ENCODE measurements at places on chromosomes 5 and 9.

DNA sequence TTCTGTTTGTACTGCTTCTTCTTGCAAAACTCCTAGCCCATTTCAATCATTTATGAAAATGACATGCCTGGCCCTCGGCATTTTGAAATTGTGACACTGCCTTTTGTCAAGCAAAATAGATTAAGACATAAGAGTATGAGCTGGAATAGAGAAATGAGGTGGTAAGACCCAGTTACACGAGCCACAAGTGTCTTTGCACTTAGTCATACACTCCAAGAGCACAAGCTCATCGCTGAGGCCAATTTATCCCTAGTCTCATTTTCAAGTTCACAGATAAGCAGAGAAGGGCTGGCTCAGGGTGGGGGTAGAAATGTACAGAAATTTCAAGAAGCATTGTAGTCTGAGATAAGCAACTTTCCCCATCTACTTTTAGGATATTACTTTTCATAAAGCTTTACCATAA lies 40.6 kb upstream of the MAP1B start:
- no peak for DNase-seq

- peak; percentile 59 for DNase-seq
These were observed 29.4 kb downstream of the SYK start for GRCh38 chr9:90830977-90831376.

GRCh38 chr5:73229271-73229670 lies 56.3 kb downstream of the TMEM174 start:
- DNase-seq = no peak

GRCh38 chr5:119255571-119256356 lies 100.1 kb upstream of the TNFAIP8 start:
- DNase-seq = no peak

DNA sequence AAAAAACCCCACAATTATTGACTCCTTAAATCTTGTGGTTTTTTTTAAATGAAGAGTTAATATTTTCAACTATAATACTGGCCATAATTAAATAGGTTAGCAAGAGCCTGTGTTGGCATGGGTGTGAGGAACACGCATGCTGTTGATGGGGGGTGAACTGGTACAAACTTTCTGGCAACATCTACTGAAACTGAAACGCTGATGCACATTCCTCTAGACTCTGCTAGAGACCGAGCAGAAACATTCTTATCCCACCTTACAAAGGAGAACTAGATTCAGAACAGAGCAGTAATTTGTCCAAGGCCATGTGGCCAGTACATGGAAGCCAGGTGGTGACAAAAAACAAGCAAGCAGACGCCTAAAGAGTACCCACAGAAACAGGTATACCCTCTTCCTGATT lies 2.4 kb downstream of the BICD2 start:
- no peak for DNase-seq

DNA sequence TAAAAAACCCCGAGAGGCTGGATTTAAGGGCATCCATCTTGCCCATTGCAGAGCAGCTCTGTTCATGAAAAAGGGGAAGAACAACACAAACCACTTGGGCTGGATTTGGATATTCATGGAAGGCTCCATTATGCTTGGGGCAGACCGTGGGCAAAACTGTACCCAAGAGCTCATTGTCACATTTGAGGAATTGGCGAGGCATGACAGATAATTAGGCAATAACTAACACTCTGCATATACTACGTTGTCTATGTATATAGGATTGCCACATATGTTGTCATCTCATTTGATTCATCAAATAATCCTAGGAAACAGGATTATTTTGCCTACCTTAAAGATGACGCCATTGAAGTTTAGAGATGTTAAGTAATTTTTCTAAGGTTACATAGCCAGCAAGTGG lies 255.4 kb downstream of the SMARCA2 start:
- no peak for DNase-seq

- DNase-seq = peak; percentile 94
These were observed 16.6 kb downstream of the SH3PXD2B start for GRCh38 chr5:172437445-172438318.

GRCh38 chr9:37969130-37969529 lies 65.2 kb upstream of the SLC25A51 start:
- DNase-seq = no peak

DNA sequence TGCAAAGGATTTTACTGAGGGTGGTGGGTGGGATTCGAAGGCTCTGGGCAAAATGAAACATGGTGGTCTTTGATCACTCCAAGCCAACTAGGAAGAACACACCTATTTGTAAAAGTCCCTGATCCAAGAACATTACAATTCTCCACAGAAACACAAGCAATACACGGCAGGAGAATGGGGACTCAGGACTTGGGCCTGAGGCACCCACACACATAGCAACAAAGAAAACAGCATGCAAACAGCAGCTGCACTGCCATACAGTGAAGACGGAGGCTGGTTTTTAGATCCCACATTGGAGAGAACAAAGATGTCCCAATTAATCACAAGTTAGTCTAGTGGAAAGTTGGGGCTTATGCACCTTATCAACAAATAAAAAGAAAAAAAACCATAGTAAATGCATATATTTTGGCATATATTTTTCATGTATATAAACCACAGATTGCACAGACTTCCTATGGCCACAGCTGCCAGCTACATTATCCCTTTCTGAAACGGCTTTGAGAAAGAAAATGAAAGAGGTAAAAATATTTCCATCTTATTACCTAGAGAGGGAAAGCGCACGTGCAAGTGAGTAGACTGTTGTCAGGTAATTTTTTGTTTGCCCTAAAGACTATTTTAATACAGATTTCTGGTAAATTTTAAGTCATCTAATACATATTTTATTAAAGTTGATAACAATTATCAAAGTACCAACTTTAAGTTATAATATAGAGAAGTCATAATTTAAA lies 410.9 kb downstream of the BNC2 start:
- no peak for DNase-seq

- DNase-seq = peak; percentile 31
These were observed 23.8 kb downstream of the KLF4 start for GRCh38 chr9:107465467-107466451.

GRCh38 chr5:17406423-17406838 lies 91.6 kb upstream of the TAF11L2 start:
- DNase-seq = no peak

DNA sequence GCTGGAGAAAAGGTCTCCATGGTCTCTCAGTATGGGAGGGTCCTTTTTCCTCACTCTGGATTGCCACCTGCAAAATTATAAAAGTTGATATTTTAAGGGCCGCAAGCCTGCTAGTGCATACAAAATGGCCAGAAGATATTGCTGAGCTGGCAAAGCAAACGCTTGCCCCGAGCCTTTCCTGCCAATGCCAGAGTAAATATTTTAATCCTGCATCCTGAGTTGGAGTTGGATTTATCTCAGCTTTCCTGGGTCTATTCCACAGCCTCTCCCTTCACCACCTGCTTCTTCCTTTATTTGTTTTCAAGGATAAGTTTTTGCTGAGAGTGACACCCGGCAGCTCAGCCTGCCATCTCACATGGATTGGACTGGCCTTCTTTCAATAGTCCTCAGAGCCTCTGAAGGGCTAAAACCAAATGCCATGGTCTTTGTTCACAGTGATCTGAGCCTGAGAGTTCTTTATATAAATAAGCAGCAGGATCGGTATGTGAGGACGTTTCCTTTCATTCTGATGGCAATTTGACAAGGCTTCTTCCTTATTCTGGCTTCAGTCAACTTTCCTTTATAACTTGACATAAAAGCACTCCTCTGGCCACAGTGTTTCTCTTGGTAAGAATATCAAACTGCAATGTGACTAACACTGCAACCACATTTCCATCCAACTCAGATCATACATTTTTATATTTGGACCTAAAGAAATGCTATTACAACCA lies 170.1 kb downstream of the ADAMTS12 start:
- DNase-seq = no peak
